Stimulated activated CD8-positive, alpha-beta memory T cell treated with anti-CD3 and anti-CD28 coated beads, Interleukin-4, amount 100 ng/mL, for 24 hours (primary cell): ENCODE measurements at places on chromosomes 7 and 10.
A peak's percentile ranks its signal among the peaks of the same experiment; 100 is the strongest.

DNA sequence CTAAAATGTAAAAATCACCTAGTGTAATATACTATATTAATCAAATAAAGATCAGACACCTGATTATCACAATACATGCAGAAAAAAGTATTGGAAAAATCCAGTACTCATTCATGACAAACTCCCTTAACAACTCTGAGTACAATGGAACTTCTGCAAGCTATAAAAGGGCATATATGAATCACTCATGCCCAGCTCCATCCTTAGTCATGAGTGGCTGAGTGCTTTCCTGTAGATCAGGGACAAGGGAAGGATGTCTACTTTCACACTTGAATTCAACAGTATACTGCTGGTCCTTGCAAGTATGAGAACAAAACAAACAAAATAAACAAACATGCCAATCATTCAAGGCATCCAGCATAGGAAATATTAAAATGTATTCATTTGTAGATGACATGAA is 116.5 kb downstream of the ADARB2 start:
- no peak for DNase-seq

GRCh38 chr7:132430861-132431822 is 145.1 kb downstream of the PLXNA4 start:
- DNase-seq, result peak; percentile 26

DNA sequence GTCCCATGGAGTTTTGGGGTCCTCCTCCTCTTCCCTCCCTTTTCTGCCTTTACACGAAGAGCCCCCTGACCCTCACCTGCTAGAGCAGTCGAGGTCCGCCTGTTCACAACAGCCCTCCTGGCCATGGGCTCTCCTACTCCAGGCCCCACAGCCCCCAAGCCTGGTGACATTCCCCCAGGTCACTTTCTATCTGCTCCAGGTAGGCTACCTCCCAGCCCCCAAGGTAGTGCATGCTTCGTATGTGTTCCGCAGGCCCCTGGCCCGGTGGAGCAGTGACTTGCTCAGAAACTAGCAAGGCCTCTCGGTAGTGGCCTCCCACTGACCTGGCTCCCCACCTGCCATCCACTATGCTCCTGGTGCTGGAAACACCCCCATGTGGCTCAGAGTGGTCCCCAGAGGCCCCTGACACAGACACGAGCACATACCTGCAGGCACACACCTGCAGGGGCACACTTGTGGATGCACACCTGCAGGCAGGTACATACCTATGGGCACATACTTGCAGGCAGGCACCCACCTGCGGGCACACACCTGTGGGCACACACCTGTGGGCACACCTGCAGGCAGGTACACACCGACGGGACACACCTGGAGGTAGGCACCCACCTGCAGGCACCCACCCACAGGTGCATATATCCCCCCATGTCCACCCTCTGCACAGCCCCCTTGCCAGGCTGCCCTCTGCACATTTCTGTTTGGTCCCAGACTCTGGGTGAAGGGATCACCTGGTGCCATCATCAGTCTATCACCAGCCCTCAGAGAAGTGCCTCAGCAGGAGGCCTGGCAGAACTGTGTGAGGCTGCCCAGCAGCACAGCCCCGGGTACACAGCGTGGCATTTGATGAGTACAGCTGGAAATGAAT is 322.5 kb downstream of the PTPRN2 start:
- DNase-seq, result no peak

DNA sequence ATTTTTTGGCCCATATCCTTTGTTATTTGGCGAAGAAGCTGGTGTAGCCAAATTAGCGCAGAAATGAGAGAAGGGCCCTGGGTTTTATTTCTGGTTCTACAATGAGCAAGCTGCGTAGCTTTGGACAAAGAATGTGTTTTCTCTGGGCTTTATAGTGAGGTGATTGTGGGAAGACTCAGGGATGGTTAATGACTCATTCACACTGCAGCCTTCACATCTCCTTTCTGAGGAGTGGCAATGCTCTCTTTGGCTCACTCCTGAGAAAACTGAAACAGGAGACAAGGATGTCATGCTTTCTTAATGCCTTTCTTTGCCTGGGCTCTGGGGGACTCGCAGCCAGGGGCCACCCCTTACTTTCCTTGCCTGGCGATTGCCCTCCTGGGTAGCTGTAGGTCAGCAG is 271.0 kb upstream of the PODXL start:
- no peak for DNase-seq

DNA sequence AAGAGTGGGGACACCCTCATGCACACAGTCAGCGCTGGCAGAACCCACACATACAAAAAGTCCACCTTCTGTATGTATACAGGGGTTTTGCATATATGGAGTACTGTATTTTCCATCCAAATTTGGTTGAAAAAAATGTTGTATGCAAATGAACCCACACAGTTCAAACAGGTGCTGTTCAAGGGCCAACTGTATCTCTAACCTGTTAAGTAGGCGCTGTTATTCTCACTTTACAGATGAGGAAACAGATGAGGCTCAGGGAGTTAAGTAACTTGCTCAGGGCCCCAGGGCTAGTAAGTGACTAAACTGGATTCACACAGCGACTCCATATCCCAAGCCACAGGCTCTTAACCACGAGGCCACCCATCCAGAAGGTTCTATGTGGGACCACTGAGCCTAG is 69.9 kb downstream of the C10orf105 start:
- no peak for DNase-seq

DNA sequence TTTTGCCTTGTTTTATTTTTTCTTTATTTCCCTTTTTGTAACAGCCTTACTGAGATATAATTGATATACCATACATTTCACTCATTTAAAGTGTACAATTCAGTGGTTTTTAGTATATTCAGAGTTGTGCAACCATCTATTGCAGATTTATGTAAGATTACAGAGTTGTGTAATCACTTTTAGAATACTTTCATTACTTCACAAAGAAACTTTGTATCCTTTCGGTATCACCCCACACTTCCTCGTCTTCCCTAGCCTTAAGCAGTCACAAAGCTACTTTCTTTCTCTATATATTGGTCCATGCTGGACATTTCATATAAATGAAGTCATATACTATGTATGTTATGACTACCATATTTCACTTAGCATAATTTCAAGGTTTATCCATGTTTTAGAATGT is 74.6 kb downstream of the ATRNL1 start:
- DNase-seq, result no peak

- no peak for DNase-seq
These were observed 276.9 kb downstream of the ZMYND11 start for GRCh38 chr10:412109-412508.

DNA sequence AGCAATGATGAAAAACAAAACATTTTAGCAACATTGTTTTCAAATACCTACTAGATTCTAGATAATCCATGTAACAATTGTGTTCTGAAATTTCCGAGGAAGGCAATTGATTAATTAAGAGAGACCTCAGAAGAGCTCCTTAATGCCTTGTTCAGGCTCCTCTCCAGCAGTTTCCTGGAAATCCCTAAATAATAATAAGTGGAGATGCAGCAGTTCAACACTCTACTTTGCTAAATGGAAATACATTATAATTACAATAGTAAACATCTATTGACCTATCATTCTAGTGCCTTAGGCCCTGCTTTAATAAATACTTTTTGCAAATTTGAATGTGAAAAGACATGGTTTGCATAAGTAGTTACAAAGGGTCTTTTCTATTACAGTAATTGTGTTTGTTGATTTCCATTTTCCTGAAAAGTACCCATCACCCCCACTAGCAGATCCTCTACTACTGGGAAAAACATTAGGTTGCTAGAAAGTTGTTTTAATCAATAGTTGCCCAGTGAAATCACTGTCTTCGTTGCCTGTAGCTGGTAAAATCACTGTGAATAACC is 186.6 kb upstream of the STK17A start:
- no peak for DNase-seq

DNA sequence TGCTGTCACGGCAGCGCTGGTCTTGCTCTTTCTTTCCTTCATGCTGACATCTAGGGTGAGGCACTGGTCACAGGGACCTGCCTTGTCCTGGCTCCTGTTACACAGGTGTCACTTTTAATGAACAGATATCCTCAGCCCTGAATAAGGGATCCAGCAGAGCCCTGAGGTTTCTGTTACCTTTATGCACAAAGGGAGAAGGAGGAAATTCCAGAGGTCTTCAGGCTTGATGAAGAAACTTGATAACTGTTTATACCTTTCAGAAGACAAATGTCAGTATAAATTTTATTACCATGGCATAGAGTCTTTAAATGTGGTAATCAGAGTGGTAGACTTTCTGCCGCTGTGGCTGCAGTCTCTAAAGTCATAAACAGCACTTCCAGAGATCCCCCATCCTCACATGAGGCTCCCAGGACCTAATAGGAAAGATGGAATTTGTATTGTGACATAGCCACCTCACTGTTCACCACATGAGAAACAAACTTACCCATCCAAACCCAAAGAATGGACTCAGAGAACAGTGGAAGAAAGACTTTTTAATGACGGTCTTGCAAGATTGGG is 2.7 kb downstream of the LRRC27 start:
- DNase-seq, result no peak

DNA sequence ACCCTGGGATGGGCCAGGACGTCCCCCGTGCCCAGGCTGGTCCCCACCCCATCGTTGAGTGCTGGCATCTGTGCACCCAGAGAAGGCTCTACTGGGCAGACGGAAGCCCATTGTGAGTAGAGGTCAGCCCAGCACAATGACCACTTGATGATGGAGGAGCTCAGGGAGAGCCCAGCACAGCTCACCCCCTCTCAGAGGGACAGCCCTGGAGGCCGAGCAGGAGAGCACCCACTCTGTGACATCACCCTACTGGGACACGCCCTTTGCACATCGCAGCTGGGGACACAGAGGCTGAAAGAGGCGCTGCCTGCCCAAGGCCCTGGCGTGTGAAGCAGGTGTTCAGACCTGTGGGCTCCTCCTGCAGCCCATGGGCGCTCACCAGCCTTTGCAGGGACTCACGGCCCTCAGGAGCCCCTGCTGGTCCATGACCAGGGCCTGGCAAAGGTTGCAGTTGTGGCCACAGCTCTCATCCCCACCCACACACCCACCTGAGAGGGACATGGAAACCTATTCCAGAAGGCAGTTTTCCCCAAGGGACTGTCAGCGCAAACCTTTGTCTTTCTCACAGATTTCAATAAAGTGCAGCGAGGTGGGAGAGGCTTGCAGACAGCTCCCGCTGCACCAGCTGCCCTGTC is 67.2 kb upstream of the PPP2R2D start:
- no peak for DNase-seq

GRCh38 chr7:147829016-147829415 is 761.5 kb upstream of the C7orf33 start:
- DNase-seq, result no peak

DNA sequence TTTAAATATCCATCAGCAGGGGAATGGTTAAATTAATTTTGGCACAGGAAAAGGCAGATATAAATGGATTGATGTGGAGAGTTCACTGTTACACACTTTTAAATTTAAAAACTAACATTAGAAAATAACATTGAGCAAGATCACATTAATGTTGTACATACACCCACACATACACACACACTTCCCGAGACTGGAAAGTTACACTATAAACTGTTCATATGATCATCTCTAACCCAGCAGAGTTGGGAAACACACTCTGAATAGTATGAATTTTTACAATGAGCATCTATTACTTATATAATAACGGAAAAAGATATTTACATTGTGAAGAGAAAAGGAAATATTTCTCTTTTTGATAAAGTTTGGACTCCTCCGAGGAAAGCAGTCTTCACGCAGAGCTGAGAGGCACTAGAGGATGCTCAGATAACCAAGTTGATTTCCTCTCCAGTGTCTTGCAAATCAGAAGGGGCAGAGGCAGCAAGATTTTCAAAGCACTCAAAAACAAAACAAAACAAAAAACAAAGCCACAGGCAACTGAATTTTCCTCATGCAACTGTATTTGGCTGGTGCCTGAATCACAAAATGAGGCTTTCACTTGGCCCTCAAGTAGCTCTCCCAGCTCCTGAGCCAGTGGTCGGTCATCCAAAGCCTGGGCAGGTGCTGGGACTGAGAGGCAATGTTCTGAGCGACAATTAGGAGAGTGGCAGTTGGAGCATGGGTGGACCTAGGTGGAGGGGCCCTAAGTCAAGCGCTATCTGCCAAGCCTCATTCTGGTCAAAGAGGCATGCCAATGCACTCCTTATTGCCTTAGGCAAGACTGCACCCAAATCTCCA is 10.5 kb upstream of the GATAD1 start:
- no peak for DNase-seq

GRCh38 chr7:151178236-151178635 is 8.8 kb downstream of the ASB10 start:
- DNase-seq, result no peak

- no peak for DNase-seq
These were observed 604.0 kb downstream of the LRMDA start for GRCh38 chr10:76035206-76036110.

DNA sequence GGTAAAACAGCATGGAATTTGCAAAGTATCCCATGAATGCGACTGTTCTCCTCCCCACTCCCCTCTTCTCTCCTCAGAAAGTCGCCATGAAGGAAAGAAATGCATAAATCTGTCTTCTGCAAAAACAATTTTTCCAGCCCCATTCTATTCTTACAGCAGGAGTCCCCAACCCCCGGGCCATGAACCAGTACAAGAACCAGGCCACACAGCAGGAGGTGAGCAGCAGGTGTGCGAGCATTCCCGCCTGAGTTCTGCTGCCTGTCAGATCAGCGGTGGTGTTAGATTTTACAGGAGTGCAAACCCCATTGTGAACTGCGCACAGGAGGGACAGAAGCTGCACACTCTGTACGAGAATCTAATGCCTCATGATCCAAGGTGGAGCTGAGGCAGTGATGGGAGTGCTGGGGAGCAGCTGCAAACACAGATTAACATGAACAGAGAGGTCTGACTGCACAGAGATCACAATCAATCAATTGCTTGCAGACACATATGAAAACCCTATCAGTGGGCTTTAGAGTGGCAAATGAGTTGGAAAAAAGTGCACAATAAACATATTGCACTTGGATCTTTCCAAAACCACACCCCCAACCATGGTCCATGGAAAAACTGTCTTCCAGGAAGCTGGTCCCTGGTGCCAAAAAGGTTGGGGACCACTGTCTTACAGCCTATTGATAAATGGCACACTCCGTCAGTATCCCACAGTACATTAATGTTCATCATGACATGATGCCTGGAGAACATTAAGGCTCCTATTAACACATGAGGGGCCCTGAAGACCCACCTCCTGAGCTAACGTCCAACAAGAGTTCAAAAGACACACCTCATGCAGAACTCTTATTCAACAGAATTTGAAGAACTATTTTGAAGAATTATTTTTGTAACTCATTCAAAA is 205.0 kb downstream of the PTPRN2 start:
- DNase-seq, result no peak

GRCh38 chr7:126755381-126755780 is 497.4 kb downstream of the GRM8 start:
- DNase-seq, result no peak

DNA sequence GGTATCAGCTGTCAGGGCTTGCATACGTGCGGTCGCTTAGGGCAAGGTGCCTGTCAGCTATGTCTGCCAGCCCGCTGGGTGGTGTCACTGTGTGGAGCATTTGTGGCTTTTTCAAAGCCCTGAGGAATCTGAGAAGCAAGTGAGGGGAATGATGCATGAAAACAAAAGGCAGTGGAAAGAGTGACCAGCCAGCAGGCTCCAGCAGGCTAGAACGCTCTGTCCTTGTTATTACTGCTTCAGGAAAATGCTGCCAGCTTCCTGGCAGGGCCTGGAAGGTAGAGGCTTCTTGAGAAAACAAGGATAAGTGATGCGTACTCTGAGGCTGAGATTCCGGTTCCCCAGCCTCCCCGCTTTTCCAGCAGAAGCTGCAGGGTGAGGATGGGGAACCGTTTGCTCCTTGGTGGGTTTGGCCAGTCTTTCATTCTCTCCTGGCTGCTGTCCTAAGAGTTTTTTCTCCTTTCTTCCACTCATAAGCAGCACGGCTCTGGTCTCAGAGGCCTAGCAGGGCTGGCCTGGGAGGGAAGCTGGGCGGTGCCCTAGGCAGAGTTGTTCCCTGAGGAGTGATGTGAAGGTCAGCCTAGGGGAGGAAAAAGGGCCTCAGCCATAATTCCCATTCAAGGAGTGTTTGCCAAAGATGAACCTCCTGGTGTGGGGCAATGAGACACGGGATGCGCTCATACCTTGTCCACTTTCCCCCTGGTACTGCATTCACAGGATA is 42.8 kb upstream of the MKLN1 start:
- DNase-seq, result no peak
